ENCODE measurements at places on chromosomes 3 and 15.

DNA sequence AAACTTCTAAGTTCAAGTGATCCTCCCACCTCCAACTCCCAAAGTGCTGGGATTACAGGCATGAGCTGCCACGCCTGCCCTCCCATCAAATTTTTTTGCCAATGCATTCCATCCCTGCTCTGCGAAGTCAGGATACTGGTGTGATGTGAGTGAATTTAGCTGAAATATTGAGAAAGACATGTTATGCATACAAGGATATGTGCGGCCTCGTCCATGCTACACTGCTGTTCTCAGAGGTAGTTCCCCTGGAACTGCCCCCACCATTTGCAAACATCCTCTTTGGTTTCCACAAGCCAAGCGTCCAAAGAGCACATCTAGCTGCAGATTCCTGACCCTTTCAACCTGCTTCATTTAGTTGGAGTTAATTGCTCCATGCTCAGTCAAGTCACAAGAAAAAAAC lies 36.5 kb upstream of the BCL2A1 start:
- DNase-seq: no peak

DNA sequence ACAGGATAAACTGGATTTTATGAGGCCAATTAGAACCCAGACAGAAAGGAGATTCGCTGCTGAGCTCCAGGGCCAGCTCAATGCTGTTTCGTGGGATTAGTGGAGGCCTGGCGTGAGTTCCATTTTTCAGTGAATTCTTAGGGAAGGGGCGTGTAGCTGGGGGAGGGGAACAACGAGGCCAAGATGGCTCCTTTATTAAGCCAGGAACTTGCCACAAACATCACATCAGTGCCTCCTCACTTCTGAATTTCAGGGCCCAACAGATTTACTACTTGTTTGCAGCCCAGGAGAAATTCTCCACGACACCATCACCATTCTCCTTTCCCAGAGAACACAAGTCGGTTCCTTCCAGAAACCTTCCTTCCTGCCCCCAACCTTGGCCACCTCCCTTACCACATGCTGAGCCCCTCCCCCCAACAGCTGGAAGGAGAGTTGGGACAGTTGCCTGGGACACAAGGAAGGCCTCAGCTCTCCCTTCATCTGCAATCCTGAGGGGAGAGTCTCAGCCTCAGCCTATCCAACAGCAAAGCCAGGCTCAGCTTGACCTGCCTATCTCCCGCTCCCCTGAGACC lies 5.8 kb downstream of the IGDCC4 start:
- DNase-seq: no peak

DNA sequence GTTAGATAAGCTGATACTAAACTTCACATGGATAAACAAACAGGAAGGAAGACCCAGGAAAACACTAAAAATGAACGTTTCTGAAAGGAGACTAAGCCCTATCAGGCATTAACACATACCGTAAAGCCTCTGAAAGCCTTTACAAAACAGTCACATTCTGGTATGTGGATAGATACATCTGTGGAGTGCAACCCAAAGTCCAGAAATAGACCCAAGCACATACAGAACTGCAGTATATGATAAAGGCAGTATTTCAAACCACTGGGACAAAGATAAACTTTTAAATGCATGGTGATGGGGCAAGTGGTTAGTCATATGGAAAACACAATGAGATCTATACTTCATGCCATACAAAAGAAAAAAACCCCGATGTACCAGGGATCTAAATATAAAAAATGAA lies 26.0 kb downstream of the DCBLD2 start:
- no peak for DNase-seq

GRCh38 chr15:67083135-67083762 lies 17.8 kb downstream of the SMAD3 start:
- DNase-seq: no peak

- no peak for DNase-seq
These were observed 30.6 kb upstream of the OR5H6 start for GRCh38 chr3:98233468-98233867.

GRCh38 chr15:89123181-89123525 lies 34.9 kb downstream of the ABHD2 start:
- no peak for DNase-seq

- DNase-seq: no peak
These were observed 9.4 kb upstream of the C15orf39 start for GRCh38 chr15:75192307-75192706.

- no peak for DNase-seq
These were observed 184.3 kb downstream of the AKAP13 start for GRCh38 chr15:85564686-85565085.

GRCh38 chr3:141147657-141148056 lies 84.0 kb upstream of the PXYLP1 start:
- no peak for DNase-seq

DNA sequence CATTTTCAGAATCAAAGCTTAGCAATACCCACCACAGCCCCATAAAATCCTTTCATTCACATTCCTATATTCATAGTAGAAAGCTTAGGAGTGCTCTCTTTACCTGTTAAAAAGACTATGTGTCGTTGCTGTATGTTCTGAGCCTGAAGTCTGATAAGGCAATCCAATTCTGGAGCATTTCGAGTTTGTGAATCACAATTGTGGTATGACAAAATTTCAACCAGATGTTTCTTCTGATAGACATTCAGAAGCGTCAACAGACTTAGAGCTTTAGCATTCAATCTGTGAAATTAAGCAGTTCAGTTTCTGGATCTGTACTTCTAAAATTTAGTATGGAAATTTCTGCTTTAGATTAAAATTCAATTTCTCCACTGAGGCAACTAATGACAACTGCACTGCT lies 58.3 kb downstream of the TASOR start:
- no peak for DNase-seq

DNA sequence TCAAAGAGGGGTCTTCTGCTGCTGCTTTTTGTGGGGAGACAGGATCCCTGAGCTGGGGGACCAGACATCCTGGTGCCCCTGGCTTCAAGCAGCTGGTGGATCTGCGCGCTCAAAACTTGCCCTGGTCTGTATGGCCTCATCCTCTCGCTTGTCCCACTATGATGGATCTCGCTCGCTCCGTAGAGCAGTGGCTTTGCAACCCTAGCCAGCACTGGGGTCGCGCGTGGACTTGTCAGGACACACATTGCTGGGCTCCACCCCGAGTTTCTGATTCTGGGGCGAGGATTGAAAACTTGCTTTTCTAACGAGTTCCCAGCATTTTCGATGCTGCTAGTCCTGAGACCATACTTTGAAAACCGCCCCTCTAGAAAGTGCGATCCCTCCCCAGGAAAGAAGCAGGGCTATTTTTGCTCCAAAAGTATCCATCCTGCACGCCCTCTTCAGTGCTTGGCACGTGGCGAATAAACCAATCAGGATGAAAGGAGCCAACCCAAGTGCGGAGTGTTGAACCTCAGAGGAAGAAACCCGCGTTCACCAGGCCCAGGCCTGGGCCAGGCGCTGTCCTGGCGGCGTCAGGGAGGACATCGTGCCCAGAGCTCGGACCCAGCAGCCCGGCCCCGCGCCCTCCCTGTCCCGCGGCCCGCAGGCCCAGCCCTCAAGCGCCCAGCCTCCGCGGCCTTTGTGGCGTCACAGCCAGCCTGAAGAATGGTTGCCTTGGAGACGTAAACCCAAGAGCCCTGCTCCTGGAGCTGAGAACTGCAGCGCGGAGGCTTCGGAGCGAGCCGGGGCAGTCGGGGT lies at the start of gene CFAP100:
Gene CFAP100, plus strand, starts transcription at position 731 of the 798 bp plus-strand sequence. CDS start 1,092 bp downstream, outside the sequence.
- DNase-seq: no peak

- peak; percentile 33 for DNase-seq
These were observed 2.6 kb upstream of the RBM15B start for GRCh38 chr3:51388286-51389029.

DNA sequence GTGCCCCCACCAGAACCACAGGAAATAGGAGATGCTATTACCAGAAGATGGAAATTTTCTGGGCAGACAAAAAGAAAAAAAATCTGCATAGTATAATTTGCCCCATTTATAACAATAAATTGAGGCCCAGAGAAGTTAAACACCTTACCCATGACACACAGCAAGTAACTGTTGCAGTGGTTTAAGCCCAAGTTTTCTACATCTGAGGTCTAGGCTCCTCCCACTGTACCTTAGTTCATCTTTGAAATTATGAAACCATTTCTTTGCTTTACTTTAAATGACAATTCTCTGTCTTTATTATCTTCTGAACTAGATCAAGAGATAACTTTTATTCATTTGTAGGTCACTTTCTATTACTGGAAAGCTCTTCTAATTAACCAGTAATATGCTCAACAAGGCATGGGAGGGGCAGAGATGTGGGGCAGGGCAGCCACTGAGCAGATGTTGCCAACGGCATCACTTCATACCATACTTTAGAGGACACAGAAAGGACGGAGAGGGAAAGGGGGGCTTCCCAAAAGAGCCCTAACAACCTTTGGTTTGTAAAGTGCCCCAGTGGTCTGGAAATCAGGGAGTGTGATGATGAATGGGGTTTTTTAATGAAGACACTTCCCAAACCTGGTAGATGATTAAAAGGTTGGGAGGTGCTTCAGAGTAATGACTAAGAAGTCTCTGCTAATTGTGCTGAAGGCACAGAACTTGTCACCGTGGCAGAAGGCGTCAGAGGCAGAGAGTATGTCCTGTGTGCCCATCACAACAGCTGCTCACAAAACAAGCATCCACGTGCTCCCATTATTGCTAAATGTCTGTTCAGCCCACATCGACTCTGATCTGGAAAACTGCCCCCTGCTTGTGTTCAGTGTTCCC lies 342.5 kb downstream of the SHQ1 start:
- no peak for DNase-seq

DNA sequence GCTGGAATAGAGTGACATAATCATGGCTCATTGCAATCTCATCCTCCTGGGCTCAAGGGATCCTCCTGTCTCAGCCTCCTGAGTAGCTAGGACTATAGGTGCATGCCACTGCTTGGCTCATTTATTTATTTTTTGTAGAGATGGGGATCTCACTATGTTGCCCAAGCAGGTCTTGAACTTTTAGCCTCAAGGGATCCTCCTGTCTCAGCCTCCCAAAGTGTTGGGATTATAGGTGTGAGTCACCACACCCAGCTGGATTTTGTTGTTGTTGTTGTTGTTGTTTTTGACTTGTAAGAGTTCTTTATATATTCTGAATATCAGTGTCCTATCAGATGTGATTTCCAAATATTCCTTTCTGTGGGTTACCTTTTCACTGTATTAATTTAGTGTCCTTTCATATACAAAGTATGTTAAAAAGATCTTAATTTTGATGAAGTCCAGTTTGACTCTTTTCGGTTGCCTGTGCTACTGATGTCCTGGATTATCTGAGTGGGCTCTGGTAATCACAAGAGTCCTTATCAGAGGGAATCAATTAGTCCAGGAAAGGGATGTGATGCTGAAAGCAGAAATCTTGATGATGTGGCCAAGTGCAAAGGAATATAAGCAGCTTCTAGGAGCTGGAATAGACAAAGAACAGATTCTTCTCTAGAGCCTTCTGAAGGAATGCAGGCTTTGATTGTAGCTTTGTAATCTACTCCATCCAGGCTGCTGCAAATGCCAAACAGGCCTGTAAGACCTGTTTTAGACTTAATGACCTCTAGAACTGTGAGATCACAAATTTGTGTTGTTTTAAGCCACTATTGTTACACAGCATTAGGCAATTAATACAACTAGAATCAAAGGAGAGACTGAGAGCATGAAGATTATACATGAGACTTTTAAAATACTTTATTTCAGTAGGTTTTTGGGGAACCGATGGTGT lies 30.2 kb downstream of the NCK1 start:
- no peak for DNase-seq

DNA sequence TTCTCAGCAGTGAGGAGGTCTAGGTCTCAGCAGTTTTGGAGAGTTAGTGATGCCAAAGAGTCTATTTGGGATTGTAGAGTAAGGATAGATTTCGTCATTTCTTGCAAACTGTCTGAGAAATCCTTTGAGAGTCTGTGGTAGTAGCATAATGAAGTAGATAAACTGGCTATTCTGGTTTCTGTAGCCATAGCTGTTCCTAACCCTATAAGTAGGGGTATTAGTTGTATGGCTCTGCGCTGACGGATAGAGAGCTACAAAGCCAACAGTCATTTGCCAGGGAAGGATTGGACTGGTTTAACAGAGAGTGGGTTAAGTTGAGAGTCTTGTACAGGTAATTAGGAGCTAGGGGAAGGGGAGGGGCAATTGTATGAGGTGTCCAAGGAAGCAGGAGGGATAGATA lies 50.6 kb downstream of the KLHDC8B start:
- no peak for DNase-seq

GRCh38 chr15:45346381-45346780 lies 32.0 kb downstream of the GATM start:
- no peak for DNase-seq

All from cardiac septum (tissue), 1 donor.